ENCODE measurements at places on chromosomes 13 and 19.

- peak; percentile 61 for DNase-seq
Observed at GRCh38 chr13:30692113-30692512, 43.2 kb upstream of the ALOX5AP start.

GRCh38 chr13:23386533-23386932 lies 47.0 kb downstream of the SACS start:
- DNase-seq = no peak

DNA sequence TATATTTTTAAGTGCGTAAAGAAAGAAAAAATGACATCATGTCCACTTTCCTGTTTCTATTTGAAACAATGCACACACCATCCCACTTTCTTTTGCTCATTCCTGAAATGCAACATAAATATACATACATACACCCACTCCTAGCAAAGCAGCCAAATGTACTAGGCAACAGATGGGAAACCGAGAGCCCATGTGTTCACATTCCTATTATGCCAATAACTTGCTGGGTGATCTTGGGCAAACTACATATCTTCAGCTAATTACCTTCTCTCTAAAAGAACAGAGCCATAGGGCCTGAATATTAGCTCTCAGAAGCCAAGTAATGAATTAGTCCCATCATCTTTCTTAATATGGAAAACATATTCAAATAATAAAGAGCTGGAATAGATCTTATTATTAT lies 610.6 kb upstream of the ATXN8OS start:
- DNase-seq = no peak

DNA sequence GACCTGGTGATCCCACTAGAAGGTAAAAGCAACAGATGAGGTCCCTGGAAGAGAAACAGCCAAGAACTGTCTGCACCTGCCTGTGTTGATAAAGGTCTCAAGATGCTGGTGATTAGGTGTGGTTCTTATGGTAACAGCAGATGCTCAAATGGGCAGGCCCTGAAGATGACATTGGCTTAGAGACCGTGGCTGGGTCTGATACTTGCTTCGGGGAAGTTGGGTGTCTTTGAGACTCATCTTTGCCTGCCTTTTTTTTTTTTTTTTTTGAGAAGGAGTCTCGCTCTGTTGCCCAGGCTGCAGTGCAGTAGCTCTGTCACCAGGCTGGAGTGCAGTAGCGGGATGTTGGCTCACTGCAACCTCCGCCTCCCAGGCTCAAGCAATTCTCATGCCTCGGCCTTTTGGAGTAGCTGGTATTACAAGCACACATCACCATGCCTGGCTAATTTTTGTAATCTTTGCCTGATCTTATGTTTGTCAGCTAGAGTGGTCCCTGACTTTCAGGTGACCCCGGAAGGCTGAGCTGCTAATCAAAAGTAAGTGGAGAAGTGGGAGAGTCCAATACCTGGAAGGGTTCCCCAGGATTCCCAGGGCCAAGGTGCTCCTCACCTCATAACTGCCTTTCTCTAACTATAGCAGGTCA lies 7.9 kb downstream of the SLC25A23 start:
- no peak for DNase-seq

DNA sequence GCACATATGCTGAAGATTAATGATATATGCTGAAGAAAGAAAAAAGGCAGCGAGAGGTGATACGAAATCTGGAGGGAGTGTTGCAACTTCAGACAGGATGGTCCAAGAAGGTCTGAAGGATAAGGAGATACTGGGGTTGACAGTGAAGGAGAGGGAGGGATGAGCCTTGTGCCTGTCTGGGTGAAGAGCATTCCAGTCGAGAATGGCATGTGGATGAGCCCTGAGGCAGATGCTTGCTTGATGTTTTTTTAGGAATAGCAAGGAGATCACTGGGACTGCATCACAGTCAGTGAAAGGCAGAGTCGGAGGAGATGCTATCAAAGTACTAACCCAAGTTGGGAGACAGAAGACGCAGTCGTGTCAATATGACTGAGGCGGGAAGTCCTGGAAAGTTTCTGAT lies 13.3 kb upstream of the LAIR2 start:
- DNase-seq = no peak

GRCh38 chr19:3690551-3691371 lies 9.5 kb downstream of the PIP5K1C start:
- DNase-seq = peak; percentile 55

- DNase-seq = no peak
Observed at GRCh38 chr13:63308549-63309165, 1893.0 kb upstream of the PCDH20 start.

DNA sequence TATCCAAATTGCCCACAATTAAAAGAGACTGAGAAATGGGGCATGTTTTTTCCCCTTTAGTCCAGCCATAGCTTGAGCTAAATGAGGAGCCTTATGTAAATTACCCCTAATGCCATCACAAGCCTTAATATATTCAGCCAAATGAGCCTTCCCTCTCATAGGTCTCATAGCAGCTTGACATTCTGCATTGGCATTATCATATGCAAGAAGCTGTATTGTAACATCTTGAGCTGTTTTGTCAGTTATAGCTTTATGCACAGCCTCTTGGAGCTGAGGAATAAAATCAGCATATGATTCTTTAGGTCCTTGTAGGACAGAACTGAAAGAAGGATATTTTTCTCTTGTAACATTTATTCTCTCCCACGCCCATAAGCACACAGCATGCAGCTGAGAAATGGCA lies 153.2 kb downstream of the ZNF486 start:
- no peak for DNase-seq

DNA sequence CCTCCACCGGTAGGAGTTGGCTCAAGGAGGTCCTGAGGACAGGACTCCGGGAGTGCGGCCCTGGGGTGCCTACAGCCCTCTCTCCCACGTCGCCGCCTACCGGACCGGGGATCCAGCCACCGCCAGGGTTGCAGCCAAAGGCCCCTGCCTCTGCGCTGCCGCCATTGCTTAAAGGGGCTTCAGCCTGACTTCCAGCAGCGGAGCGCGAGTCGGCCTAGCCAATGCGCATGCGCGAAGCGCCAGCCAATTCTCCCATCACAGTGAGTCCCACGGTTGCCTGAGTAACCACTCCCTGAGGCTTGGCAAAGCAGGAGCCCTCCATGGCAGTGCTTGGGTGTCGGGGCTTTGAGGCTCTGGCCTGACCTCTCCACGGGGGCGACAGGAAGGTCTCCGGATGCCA lies 21.5 kb upstream of the ZNF420 start:
- no peak for DNase-seq

- DNase-seq = no peak
Observed at GRCh38 chr19:6041991-6042481, 64.1 kb upstream of the RANBP3 start.

DNA sequence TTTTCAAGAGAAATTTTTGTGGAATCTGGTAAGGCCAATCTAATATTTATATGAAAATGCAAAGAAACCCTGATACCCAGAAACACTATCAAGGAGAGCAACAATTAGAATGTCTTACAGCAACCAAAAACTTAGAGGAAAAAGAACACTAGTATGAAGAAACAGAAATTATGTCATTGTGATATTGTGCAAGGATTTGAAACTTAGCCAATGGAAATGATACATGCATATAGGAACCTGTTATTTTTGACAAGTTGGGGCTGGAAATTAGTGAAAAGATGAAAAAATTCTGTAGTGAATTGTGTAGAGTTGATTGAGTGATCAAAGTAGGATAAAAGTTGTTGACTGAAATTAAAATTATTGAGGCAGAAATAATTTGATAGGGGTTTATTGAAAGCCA lies 792.6 kb upstream of the SLITRK6 start:
- DNase-seq = no peak

- DNase-seq = no peak
Observed at GRCh38 chr13:76773448-76774094, 112.6 kb downstream of the KCTD12 start.

GRCh38 chr19:2663920-2664571 lies 38.4 kb downstream of the GNG7 start:
- peak; percentile 51 for DNase-seq

DNA sequence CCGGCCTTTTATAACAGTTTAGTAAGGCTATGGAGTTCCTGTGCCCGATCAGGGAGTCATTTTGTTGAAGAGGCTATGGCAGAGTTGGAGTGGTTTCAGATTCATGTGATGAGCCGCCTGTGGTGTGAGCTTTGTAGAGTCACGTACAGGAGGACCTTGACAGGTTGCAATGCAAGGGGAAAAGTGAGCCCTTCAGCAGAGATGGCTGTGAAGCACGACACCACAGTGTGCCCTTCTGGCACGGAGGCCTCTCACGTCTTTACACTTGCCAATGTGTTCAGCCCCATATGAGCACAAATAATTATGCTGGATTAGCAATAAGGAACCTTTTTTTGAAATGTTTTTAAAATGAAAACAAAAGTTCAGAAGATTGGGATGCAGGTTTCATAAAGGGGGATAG lies 499.8 kb downstream of the LIG4 start:
- no peak for DNase-seq

GRCh38 chr19:44747739-44748425 lies 626 bp upstream of the BCL3 start:
- peak; percentile 80 for DNase-seq

- DNase-seq = no peak
Observed at GRCh38 chr13:75407473-75407872, 74.5 kb downstream of the TBC1D4 start.

DNA sequence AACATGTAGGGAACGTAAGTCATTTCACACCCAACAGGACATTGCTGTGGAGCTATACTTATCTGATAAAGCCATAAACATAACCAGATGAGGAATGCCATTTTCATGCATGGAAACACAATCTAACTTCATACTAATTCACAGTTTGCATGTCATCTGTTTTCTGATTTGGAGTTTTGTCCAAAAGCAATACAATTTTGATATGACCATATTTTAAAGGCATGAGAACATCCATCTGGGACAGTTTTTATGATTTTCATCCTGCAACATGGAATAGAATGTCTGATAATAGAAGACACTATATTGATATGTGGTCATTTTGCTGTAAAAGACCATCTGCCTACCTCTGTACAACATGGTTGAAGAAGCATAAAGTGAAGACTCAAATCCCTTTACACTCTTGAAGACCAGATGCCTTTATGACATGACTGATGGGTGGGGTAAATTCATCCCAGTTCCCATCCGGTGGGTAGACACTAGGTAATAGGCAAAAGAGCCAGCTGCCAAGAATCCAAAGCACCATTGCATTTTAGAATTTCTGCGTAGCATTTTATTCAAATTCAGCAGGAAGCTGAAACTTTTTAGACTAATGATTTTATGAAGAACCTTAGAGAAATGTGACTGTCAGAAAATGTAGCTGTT lies 309.8 kb downstream of the LMO7 start:
- DNase-seq = no peak

GRCh38 chr13:23578411-23579071 lies 8.3 kb downstream of the TNFRSF19 start:
- DNase-seq = peak; percentile 48

GRCh38 chr13:48220981-48221685 lies 11.9 kb upstream of the ITM2B start:
- peak; percentile 74 for DNase-seq

DNA sequence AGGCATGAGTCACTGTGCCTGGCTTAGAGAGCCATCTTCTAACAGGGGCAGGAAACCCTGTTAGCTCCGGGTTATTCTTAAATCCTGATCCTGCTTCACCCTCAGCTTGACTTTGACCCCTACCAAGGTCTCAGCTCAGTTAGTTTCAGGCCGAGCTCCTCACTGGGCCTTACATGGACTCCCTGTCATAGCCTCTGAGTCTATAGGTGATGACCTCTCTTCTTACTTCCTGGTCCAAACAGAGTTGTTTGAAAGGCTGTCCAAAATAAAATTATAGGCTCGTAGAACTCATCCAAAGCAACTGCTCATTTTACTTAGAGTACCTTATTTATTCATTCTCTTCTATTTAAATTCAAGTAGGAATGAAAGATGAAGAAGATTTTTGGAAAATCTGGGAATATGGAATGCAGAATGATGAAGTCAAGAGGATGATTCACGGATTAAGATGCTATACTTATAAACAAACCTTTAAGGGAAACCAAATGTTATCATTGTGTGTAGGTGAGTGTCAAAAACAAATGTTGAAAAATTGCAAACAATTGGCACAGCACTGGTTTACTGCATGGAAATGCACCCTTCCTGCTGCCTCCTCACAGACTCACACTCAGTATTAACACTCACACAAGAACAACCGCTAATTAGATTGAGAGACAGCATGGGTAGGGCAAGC lies 174.1 kb downstream of the RGCC start:
- no peak for DNase-seq

DNA sequence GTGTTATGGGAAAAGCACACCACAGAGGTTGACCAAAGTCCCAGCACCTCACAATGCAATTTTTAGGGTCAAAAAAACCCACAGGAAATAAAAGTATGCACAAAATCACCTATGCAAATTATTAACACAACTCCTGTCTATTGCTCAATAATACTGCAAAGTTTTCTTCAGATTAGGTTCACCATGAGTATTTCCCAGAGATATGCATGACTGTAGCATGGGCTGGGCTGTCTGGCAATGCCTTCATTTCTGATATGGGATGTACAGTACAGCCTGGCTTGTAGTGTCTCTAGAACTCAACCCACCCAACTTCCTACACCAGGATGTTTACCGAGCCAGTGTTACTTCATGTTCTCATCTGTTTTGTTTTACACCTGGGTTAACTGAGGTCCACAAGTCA lies 698.7 kb upstream of the ARGLU1 start:
- DNase-seq = no peak

GRCh38 chr13:44259045-44260027 lies 114.3 kb upstream of the SERP2 start:
- peak; percentile 94 for DNase-seq

GRCh38 chr13:71587817-71588216 lies 279.2 kb downstream of the DACH1 start:
- no peak for DNase-seq

GRCh38 chr19:50242581-50242980 lies 39.2 kb downstream of the MYH14 start:
- DNase-seq = no peak

DNA sequence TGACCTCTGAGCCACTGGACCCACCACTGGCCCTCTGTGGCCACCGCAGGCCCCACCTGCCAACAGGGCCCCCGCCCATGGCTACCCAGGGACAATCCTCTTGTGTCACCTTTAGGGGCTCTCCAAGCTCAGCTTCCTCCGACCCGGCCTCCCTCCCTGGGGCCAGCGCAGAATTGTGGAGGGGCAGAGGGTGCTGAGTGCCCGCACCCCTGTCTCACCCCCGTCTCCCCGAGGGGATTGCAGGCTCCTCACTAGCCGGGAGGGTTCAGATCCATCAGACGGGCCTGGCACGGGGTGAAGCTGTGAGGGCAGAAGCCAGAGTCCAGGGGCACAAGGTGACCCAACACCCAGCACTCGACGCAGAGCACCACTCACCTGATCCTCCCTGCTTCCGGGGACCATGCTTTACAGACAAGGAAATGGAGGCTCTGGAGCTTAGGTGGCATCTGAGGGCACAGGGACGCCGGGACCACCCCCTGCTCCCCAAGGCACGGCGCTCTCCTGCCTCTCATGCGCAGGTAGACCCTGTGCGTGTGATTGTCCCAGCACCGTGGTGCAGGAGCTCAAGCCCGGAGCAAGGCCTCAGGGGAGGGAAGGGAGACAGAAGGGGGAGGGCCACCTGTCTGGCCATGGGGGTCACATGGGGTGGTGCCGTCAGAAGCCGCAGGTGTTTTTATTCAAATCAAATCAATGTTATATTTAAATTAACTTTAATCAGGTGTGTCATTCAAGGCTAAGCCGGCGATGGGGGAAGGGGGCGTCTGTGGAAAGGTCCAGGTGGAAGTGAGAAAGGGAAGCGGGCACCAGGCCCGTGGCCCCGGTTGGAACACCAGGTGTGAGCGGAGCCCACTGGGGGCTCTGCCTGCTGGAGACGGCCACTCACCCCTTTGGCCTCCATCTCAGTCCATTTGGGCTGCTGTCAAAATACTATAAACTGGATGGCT lies 21.6 kb upstream of the SPACA7 start:
- no peak for DNase-seq
